Fibroblast of the aortic adventitia (primary cell): ENCODE measurements at places on chromosomes 11 and 22. TPM values are rescaled to one million over a fixed set of nuclear protein-coding genes. Genes with fewer than 3 reads are reported as not detected.

DNA sequence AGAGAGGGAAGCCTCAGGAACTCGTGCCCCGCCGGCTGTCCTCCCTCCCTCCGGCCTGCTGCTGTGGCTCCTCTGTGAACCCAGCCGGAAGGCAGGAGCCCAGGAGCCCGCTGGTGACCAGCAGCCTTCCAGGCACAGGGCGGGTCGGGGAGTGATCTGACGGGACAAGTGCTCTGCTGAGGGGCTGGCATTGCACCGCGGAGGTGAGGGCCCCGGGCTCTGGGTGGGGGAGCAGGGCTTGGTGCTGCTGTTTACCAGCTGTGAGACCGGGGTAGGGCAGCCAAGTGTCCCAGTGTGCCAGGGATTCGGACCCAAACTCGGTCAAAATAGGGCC is 53.3 kb downstream of the FLRT1 start:
- no peak for DNase-seq

DNA sequence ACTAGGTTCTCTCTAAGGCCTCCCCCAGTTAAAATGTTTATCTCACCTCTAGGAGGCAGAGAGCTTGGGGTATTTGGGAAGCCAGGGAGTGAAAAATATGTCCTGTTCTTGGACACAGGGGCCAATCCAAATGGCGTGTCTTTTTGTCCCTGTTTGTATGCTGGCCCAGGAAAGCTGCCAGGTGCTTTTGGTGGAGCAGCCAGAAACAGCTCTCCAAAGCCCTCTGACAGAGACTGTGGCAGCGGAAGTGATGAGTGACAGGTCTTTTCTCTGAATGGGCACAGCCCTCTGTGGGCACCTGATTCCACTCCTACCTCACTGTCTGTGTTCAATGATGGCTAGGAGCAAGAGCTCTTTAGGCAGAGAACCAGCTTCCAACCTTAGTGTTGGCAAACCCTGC is 106.4 kb upstream of the KIRREL3 start:
- no peak for DNase-seq

Gene UBE2L6
- total RNA-seq = 30.6 and 41.1 TPM in 2 replicates

DNA sequence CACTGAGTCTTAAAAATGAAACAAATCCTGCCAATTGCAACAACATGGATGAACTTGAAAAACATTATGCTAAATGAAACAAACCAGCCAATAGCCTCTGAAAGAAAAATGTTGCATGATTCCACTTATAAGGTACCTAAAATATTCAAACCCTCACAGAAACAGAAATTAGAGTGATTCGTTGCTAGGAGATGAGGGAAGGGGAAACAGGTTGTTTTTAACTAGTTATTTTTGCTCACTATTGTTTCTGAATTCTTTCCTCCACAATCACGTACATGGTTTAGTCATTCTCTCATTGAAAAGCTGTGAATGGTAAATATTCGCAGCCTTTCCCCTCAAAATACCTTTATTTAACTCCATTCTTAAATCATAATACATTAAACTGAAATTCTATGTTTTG is 14.0 kb upstream of the TYR start:
- DNase-seq = no peak

GRCh38 chr11:72431846-72432245 is 2.5 kb downstream of the CLPB start:
- DNase-seq = no peak

GRCh38 chr11:121933694-121934093 is 182.3 kb downstream of the BLID start:
- DNase-seq = peak; percentile 32

GRCh38 chr11:65403607-65404121 is 17.2 kb downstream of the FRMD8 start:
- no peak for DNase-seq

- DNase-seq = peak; percentile 79
These were observed 33.8 kb downstream of the ZNF202 start for GRCh38 chr11:123707606-123708205.

DNA sequence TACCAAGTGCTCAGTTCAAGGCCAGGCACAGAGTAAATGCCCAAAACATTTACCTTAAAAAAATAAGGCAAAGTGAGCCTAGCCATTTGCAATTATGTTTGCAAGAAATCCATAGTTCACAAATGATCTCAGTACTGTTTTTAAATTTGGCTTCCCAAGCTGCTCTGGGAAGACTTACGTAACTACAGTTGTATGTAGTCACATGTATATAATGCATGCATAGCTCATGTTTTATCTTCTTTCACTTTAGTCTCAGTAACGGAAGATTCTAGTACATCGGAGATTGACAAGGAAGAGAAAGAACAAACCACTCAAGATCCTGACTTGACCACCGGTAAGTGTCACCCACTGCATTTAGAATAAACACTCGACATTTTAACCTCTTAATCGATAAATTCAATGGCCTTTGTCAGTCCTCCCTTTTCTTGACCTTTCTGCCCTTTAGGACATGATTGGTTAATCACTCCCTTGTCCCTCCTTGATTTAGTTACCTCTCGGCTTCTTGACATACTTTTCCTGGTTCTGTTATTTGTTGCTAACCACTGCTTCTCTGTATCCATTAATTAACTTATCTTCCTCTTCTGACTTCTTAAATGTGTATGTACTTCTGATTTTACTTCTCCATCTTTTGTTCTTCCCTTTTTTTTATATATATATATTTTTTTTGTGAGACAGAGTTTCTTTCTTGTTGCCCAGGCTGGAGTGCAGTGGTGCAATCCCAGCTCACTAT is 18.0 kb upstream of the JHY start:
- DNase-seq = no peak

DNA sequence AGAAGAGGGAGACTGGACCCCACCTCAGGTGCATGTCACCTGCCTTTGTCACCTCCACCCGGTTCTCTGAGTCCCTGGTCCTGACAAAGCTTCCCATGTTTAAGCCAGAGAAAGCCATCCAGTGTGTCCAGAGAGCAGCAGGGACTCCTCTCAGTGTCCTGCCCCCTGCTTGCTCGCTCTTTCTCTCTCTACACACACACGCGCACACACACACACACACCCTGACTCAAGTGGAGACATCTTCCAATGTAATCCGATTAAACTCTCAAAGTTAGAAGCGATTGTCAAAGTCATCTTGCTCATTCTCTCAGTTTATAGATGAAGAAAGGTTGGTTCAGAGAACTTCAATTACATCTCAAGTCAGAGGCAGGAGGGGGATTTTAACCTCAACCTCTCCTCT is 19.7 kb upstream of the PHF21B start:
- DNase-seq = no peak

DNA sequence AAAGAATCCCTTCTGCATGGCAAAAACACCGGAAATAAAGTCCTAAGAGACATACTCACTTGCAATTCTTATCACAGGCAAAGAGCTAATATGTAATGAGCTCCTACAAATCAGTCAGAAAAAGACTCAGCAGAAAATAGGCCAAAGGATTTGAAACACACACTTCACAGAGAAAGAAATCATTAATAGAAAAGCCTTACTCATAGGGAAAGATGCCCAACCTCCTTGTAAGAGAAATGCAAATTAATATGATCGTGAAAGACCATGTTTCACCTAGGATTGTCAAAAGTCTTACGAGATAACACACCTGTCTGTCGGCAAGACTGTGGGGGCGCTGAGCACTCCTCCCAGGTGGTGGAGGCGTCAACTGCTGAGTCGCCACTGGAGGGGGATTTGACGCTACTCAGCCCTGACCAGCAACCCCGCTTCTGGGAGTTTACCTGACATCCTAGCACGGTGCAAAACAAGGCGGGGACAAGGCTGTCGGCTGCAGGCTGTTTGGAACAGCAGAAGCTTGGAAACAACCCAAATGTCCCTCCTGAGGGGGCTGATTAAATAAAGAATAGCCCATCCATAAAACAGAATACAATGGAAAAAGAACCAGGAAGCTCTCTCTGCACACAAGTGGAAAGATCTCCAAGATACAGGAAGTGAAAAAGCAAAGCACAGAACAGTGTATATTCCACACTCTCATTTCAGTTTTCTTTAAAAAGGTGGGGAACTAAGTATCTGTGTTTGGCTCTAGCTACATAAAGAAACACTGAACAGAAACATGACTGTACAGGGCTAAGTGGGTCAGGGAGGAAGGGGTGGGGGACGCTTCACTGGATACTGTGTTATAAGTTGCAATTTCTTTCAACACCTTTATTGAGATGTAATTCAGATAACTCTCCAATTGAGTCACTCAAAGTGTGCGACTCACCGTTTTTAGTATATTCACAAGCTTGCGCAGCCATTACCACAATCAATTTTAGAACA is 11.5 kb downstream of the CSNK1E start:
- DNase-seq = peak; percentile 72

DNA sequence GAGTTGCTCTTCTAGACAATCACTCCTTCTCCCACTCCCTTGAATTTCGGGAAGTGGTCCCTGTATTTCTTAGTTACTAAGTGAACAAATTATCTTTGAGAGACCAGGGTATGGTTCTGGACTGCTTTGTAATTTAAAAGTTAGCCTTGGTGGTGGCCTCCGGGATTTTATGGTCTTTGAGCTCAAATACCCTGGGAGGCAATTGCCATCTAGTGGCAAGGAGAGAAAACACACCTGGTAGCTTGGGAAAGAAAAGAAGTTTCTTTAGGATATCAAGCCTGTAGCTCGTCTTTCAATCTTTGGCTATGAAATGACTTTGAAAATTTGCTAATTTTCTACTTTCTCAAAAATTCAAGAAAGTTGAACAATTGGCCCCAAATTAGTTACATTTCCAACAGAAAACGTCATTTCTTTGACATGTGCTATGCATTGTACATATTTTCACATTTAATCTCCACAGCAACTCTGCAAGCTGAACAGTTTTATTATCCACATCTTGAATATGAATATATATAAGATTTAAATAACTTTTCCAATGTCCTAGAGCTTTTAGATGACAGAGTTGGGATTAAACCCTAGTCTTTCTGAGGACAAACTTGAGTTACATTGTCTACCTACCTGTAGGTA is 39.1 kb downstream of the MMP27 start:
- DNase-seq = peak; percentile 67

- DNase-seq = no peak
These were observed 16.0 kb upstream of the TMEM121B start for GRCh38 chr22:17137170-17137569.

GRCh38 chr11:121441521-121441920 is 10.6 kb upstream of the SORL1 start:
- DNase-seq = no peak

DNA sequence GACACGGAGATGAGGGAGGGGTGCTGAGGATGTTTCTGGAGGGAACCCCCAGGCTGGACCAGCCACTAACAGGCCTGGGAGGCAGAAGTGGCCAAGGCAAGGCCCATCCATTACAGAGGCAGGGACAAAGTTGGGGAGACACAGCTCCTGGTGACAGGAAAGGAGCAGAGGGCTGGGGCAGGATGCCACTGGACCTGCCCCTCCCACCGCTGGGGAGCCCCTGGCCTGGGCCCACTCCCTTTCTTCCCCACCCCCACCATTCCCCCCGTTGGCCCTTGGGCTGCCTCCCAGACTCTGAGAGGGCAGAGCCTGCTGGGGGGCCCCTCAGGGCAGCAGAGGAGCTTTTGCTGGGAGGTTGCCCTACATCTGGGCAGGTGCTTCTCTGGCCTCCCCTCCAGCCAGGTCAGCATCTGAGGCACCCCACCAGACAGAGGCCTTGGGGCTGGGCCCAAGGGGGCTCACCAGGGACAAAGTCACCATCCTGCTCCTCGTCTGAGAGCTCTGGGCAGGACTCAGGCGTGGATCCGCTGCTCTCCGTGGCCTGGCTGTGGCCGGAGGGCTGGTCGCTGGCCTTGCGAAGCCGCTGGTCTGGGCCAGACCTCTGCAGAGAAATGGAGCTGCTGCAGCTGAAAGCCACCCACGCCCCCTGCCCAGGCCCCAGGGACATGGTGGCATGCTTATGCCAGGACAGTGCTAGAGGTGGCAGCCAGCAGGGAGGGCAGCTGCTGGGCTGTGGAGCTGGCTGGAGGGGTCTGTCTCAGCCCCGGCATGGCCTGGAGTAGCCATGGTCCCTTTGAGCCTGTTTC is 33.1 kb upstream of the CARS1 start:
- DNase-seq = no peak

- peak; percentile 19 for DNase-seq
These were observed 311.0 kb downstream of the SBF2 start for GRCh38 chr11:9982796-9983579.

- DNase-seq = no peak
These were observed 12.2 kb upstream of the CRKL start for GRCh38 chr22:20904980-20905355.

DNA sequence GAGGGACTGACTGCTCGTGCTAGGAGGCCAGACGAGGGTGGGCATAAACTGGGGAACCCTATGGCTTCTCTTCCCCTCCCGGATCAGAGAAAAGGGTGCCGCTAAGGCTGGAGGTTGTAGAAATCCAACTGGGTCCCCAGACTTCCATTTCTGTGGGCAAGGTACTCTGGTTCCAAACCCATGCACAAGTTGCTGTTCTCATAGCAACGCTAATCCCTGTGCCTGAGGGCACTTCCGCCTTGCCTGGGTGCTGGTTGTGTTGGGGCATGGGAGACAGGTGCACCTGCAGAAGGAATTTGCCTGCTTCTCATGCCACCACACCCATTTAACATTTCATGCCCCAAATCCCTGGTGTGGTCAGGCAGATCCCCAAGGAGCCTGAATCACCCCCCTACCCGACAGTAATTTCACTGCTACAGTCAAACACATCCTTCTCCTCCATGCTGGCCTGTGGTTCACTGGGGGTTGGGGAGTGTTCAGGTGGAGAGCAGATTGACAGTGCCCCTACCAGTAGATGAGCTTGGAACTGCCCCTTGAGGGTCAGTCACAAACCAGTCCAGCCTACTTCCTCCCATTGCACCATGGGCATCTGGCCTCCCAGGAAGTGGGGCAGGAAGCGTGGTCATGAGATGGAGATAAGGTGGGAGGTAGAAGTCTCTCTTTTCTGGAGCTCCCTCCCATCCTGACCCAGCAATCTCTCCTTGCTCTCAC is 1.2 kb downstream of the C2CD2L start:
- peak; percentile 35 for DNase-seq

- peak; percentile 57 for DNase-seq
These were observed 10.8 kb downstream of the LIF start for GRCh38 chr22:30235687-30236170.

Gene MMP12
- not detected in 2 replicates for total RNA-seq

Gene EXT2
- total RNA-seq = 100 and 148 TPM in 2 replicates

GRCh38 chr11:67347964-67348749 is 5.2 kb downstream of the POLD4 start:
- DNase-seq = peak; percentile 64

GRCh38 chr11:81070948-81071347 is 1630.1 kb upstream of the TENM4 start:
- no peak for DNase-seq

GRCh38 chr11:10323793-10324170 is 18.9 kb downstream of the ADM start:
- DNase-seq = peak; percentile 79
